NCI-H774 (cell line): ENCODE measurements at places on chromosomes 2 and 18.

DNA sequence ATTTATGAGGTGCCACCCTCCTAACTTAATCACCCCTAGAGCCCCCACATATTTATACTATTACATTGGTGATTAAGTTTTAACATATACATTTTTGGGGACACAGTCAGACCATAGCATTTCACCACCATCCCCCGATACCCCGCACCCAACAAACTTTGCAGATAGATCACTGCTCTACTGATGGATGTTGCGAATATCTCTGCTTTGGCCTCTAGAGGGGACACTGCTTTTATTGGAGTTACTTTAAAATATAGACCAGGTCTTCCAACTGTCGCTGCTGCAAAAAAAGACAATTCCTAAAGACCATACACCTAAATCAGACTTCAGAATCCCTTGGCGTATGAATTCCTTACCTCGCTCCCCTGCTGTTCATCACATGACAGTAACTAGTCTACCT lies 115.8 kb upstream of the FSHR start:
- DNase-seq = no peak

DNA sequence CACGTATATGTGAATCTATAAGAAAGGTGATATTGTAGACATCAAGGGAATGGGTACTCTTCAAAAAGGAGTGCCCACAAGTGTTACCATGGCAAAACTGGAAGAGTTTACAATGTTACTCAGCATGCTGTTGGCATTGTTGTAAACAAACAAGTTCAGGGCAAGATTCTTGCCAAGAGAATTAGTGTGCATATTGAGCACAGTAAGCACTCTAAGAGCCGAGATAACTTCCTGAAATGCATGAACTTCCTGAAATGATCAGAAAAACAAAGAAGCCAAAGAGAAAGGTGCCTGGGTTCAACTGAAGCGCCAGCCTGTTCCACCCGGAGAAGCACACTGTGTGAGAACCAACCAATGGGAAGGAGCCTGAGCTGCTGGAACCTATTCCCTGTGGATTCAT lies 101.0 kb downstream of the HS6ST1 start:
- no peak for DNase-seq

DNA sequence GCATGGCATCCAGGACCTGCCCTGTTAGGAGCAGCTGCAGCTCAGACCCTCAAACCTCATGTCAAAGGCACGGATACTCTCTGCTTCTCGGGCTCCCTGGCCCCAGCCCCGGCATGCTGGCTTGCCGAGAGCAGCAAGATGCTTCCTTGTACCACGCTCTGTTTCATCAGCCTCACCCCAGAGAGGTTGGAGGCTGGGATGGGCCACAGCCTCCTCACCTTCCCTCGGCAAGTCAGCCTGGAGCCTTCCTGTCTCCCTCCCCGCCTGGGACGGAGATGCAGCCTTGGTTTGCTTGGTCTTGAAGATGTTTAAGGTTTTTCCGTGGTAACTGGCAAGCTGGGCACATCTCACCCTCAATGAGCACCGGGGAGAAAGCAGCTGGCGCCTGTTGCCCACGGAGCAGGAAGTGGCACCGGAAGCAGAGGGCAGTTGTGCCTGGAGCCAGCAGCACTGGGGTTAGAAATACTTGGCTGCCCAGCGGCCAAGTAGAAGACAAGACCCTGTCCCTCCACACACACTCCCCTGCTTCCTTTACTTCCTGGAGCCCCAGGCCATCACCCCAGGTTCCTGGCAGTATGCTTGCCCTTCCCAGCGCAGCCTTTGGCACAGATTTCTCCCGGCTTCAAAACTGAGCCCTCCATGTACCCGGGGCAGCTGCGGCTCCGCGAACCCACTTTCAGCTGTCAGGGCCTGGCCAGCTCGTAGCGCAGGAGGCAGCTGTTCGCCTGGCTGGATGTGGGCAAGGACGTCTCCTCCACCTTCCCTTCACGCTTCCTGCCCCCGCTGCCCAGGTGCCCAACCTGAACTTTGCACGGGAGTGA lies 17.4 kb downstream of the FBLN7 start:
- DNase-seq = no peak

- no peak for DNase-seq
Observed at GRCh38 chr2:141399270-141399669, 731.5 kb downstream of the LRP1B start.

DNA sequence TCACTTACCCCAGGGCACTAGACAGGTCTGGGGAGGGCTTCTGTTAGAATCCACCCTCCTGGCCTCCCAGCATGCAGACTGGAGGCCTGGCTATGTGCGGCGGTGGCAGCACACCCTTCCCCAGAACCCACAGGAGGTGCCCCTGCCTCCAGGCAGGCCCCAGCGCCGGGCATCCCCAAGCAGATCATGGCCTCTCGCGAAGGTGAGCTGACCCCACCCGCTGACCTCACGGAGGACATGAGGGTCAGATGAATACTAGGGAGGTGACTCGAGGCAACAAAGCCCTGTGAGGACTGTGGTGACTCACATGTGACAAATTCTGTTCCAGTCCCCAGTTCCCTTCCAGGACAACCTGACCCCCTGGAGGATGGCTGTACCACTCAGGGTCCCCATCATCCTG lies 1.9 kb downstream of the MAB21L4 start:
- no peak for DNase-seq

DNA sequence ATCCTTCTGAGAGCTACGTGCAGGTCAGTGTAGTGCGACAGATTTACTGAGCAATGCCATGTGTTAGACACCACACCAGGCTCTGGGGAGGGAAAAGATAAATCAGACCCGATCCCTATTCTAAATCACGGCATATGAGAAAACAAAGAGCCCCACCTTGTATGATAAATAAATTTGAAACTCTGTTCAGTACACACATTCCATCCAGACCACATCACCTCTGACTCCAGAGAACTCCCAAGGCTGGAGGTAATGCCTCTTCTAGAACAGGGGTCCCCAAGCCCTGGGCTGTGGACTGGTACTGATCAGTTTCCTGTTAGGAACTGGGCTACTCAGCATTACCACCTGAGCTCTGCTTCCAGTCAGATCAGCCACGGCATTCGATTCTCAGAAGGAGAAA lies 77.3 kb downstream of the QPCT start:
- no peak for DNase-seq

DNA sequence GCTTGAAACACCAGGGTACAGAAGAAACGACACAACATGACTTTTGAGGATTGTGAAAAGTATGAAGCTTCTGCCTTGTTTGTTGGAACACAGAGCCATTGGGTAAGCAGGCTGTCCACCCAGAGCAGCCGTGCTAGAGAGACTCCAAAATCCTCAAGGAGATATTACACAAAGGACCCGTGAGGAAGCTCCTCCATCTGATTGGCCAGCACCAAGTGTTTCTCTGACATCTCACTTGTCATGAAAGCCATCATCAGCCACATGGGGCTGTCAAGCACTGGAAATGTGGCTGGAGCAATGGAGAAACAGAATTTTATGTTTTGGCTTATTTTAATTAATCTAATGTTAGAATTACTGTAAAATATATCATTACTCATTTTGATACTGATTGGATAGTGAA lies 29.8 kb upstream of the LDAH start:
- no peak for DNase-seq

DNA sequence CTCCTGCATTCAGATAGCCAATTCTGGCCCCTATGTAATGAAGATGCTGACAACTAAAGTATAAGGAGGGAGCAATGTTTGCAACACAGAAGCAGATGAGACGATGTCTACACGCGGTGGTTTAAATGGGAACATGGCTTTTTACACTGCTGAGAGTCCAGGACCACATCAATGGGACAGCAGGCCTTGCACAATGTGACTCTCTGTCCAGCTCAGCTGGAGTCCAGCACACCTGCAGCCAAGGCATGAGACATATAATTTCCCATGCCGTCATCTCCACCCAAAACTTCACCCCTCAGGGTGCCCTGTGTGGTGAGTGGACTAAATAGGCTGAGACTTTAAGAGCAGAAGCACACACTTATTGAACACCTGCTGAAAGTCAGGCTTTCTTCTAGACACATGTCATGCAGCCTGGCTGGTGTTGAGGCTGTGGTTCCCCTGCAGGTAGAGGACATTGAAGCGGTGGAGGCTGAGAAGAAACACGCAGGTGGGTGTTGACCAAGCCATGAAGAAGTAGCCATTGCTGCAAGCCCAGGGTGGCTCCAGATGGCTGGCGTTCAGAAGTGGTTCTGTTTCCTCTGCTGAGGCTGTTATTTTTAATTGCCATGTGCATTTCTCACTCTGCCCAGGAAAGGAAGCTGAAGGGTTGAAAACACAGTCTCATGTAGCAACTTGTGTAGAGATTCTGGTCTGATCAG lies 345.6 kb downstream of the MYCN start:
- no peak for DNase-seq

DNA sequence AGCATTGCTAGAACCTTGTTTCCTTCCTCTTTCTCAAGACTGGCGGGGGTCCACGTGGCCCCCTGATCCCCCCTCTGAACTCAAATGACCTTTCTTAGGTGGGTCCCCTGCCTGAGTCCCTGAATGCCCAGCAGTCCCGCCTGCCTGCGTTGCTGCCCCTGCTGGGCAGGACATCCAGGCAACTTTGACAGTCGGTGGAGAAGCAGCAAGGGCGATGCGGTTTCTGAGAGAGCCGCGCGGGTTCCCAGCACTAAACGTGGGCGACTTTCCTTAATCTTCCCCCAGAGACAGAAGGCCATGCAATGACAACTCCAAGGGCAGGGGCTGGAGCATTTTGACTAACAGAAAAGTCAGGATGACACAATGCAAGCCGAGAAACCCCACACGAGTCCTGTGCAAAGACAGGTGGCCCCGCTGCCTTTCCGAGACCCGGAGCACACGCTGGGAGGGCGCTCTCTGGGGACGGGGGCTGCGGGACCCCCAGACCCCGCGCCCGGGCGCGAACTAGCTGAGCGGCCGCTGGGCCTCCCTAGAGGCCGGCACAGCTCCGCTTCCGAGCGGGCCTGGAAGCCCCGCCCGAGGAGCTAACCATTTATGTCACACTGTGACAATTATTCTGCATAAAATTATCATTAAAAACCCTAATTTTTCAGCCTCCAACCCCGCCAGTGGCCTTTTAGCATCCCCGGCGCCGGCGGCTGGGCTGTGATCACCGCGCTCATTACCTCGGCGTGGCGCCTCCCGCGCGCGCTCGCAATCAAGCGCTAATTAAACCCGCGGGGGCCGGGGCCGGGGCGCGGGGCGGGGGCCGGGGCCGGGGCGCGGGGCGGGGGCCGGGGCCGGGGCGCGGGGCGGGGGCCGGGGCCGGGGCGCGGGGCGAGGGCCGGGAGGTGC lies 27.4 kb downstream of the ASB18 start:
- no peak for DNase-seq

DNA sequence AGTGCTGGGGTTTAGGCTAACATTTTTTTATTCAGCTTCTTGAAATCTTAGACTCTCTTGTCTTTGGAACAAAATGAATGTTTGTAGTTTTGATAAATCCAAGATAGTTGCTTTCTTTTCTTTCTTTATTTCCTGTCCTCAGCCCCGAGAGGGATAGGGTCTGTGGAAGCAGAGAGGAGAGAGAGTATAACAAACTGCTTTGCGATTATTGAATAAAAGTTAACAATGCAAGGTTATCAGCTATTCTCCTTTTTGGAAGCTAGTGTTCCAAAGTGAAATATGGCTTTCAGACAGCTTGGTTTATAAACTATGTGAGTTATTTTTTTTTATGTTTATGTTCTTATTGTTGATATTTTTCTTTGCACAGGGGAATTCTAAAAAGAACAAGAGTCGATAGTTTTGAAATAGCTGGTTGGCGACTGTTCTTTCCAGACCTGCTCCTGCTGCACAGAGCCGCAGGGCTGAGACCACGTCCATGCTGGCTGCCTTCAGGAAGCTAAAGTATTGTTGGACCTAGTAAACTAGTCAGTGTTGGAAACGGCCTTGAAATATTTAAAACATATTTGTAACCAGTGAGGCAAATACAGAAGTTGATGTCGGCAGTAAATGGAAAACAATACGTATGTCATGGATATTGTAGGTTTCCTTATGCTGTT lies 15.5 kb upstream of the STON1 start:
- no peak for DNase-seq

DNA sequence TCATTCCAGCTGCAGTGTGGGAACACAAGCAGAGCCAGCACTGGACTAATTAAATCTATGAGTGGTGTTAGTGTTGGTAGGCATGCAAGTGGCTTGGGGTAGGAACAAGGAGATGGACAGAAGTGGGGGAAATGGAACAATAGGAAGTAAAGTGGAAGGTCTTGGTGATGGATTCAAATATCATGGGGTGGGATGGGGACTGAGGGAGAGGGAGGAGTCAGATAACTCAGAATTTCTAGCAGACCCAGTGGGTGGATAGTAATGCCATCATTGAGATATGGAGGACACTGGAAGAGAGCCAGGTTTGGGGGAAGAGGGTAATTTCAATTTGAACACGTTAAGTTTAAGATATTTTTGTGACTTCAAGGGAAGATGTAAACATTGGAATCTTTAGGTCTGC lies 2.9 kb upstream of the LNPK start:
- DNase-seq = no peak

- DNase-seq = peak; percentile 21
Observed at GRCh38 chr2:182611009-182611408, 105.0 kb upstream of the DNAJC10 start.

DNA sequence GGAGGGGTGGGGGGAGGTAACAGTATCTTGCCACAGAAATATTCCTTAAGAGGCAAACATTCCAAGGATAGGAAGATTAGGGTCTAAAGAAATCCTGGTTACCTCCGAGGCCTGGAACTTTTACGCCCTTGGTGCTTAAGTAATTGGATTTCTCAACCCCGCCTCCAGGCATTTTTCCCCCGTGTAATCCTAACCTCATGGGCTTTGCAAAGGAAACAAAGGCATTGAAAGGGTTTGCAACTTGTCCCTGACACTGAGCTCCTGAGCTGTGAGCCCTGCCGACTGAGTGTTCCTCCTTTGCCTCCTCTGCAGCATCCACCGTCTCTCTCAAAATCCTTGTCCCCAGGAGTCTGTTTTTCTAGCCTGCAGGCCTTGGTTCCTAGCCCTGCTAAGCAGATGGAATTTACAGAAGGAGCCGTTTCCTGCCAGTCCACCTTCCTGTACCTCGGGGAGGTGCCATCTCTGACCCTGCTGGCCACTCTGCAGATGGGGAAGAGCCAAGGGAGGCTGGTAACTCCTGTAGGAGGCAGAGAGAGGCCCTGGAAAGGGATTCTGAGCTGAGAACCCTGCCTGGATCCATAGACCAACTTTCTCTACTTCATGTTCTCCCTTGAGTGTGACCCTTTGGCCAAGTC lies 24.2 kb downstream of the TET3 start:
- DNase-seq = no peak

DNA sequence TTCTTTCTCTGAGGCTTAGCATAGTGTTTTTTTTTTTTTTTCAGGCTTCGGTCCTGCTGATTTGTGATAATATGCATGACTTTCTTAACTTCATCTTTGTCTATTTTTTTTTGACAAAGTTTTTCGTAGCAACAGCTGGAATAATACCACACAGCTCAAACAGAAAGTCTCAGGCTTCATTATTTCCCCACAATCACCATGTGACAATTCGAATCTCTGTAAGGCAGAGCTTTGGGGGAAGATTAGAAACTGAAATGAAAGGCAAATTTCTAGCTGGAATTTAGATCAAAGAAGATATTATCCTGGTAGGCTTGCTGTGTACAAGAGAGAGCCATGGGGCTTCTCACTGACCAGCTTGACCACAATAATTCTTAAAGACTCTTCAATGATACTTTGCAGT lies 12.2 kb upstream of the CD28 start:
- DNase-seq = no peak
